HuH-7 (cell line): ENCODE measurements at places on chromosomes 11 and 22.

GRCh38 chr22:49433717-49434611 is 393.7 kb downstream of the BRD1 start:
- DNase-seq: peak; percentile 46

DNA sequence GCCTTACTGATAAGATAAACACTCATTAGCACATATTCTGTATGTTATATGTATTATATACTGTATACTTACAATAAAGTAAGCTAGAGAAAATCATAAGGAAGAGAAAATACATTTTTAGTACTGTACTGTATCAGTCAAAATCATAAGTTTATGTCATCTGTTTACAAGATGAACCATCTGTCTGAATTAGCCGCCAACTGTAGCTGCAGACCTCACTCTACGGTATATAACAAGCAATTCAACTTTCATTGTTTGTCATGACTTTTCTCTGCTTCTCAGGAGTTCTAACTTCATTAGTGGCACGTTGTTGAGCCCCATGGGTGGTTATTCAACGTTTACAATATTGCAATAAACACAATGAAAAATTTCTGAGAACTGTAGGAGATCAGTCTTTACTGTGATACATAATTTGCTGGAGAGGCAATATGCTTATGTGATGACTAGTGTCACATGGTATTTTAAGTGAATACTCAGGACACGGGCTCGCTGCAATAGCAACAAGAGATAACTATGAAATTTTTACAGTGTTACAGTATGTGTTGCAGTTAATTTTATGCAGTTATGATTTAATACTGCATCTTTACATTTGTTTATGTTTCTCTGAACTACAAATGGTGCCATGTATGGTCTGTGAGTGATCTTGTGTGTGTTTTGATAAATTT is 132.2 kb upstream of the CTSC start:
- no peak for DNase-seq

DNA sequence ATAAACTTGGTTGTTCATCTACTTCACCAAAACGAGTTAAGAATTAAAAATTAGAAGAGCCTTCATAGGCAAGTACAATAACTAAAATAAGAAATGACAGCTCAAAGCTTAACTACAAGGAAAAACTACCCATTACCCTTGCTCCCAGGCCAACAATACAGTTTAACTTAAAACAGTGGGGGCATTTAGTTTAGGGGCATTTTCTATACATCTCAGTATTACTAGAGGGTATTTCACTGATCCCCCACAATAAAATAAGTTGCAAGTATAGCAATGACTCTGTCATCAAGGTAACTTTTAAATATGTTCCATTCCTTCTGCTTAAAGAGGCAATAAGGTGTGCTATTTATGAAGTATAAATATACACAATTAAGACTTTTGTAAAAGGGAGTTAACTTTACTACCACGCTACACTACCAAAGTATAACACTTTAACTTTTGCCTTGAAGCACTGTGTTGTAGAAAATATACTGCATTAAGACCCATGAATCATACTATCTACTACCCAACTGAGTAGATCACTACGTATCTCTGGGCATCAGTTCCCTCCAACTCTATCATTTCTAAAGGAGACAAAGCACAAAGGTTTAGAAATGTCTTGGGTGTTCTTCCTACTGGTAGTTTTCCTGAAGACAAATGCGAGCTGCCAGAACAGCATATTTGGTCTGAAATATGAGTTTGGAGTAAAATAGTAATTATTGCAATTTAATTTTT is 29.8 kb downstream of the CHORDC1 start:
- no peak for DNase-seq

GRCh38 chr22:48842583-48842945 is 985.1 kb downstream of the BRD1 start:
- DNase-seq: no peak

- DNase-seq: no peak
Observed at GRCh38 chr11:70420008-70420464, 21.7 kb downstream of the CTTN start.

GRCh38 chr22:27682437-27682836 is 119.1 kb downstream of the MN1 start:
- DNase-seq: peak; percentile 63

- no peak for DNase-seq
Observed at GRCh38 chr11:66349084-66349386, 1.6 kb upstream of the B4GAT1 start.

DNA sequence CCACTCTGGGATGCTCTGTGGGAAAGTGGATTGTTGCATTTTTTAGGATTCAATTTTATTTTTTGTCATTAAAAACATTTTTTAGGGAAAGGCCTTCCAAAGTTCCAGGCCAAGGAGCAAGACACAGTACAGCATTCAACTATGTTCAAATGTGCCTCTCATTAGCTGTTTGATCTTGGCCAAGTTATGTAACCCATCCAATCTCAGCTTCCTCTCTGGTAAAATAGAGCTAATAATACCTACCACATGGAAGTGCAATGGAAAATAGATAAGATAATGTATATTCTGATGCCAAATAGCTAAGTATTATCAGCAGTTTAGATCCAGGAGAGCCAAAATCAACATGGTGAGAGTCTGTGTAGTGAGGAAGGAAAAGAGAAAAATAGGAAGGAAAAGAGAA is 220.3 kb upstream of the SESN3 start:
- DNase-seq: no peak

- DNase-seq: no peak
Observed at GRCh38 chr22:25475257-25476022, 89.0 kb upstream of the GRK3 start.

GRCh38 chr11:17353821-17354600 is 2.4 kb downstream of the NCR3LG1 start:
- DNase-seq: no peak

- DNase-seq: no peak
Observed at GRCh38 chr11:8066911-8067455, 14.0 kb upstream of the TUB start.

DNA sequence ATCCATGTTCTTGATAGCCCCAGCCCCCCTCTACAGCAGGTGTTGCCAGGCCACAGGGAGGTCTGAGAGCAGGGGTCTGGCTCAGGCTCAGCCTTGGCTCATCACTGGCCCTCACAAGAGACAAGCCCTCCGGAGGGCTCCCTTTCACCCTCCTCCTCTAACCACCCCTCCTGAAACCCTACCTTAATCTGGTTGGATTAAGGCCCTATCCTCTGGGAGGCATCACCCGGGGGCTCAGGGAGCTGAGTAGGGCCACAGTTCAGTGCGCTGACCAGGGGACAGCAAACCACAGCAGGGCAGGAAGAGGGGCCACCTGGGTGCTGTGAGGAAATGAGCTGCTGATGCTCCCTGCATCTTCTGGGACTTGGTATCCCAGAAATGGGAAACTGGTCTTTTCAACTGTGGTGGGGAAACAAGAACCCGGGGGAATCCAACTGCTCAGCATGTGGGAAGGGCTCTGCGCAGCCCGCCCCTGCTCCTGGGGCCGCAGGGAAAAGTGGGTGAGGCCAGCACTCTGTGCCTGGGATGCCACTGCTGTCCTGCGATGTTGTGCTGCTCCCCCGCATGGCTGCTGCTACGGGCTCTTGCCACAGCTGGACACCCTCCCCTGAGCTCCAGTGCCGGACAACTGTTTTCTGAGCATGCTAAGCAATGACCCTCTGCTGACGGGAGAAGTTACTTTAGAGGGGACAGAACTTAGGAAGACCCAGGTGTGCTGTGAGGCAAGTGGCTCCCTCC is 17.5 kb downstream of the ADORA2A start:
- DNase-seq: no peak

DNA sequence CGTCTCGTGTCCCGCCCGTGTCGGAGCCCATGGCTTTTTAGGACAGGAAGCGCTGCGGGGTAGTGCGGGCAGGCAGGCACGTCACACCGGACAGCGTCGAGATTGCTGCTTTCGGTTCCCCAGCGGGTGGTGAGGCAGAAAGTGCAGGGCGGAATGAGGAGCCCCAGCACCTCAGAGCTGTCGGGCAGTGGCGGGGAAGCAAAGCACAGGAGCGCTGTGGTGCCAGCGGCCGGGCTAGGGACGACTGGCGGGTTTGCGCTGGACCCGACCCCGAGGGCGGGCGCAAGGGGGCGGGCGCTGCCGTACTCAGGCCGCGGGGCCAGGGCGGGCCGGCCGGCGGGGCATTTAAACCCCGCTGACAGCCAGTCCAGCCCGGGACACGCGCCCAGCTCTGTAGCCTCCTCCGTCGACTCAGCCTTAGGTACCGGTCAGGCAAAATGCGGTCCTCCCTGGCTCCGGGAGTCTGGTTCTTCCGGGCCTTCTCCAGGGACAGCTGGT is at the start of gene SLC37A2:
Gene SLC37A2, plus strand, starts transcription at position 375 of the 498 bp plus-strand sequence. Its CDS starts 63 bp downstream, at position 438.
- DNase-seq: peak; percentile 66

DNA sequence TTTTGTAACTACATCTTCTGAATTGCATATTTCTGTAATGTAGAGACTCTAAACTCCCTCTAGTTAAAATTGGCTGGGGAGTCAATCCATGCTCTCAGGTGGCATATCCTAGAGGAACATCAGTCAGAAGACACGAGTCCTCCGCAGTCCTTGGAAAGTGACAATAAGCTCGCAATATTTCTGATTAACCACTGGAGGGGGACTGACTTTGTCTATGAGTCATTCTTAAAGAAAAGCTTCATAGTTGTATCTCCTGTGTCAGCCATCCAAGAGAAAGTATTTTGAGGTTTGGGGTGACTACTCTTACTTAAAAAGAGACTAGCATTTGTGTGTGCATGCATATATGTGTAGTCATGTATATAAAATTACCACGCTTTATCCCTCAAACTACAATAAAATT is 60.2 kb downstream of the SLN start:
- no peak for DNase-seq
